ENCODE measurements at places on chromosomes 5 and 9.
A peak's percentile ranks its signal among the peaks of the same experiment; 100 is the strongest.

DNA sequence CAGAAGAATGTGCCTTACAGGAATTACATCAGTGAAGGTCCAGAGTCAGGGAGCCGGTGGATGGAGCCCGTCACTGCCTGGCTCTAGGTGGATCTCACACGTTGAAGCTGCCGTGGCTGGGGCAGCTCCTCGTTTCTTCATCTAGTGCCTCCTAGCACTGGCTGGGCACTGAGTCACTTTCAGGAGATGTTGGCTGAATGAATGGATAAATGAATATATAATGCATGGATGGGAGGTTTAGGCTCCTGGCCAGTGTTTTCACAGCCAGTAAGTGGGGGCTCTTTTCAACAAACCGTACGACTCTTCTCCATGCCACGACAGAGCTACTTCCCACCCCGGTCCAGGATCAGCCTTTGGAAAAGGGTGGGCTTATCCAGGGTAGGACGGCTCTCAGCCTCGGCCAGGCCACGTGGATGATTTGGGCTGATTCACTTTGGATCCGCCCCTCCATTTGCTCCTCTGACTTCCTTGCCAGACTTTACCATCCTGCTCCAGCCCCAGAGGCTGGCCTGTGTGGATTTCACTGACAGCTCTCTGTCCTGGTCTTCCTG is 1.3 kb upstream of the SH3PXD2B start:
- no peak overlapping the region for H3K4me3 ChIP-seq
- H3K4me1 ChIP-seq: peaks cover 17% of the 10 kb centered on the region
- no peak for DNase-seq

GRCh38 chr9:130997925-130998596 is 10.9 kb upstream of the LAMC3 start:
- peaks cover 18% of the 10 kb centered on the region for H3K4me1 ChIP-seq
- DNase-seq: peak; percentile 49

GRCh38 chr9:133558191-133559126 is 24.0 kb downstream of the ADAMTSL2 start:
- peak; percentile 75 for DNase-seq
- H3K4me3 ChIP-seq: no peak overlapping the region
- no peaks in the 10 kb centered on the region for H3K27me3 ChIP-seq
- no peak overlapping the region for H3K27ac ChIP-seq

DNA sequence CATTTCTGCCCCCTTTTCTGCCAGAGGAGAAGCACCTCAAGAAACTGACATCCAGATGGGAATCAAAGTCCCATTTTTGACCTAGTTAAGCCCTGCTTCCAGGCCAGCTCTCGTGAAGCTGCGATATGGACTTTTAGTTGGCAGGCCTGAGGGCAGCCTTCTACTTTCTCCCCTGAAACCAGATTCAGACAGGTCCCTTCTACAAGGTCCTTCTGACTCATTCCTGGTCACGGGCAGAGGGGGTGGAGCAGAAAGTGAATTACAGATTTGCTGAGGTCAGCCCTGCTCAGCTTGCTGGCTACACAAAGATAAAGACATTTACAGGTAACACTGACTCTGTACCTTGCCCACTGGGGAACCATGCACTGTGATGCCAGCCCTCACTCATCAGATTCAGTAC is 52.8 kb upstream of the TUT7 start:
- H3K36me3 ChIP-seq: no peaks in the 10 kb centered on the region
- H3K4me3 ChIP-seq: no peak overlapping the region
- no peaks in the 10 kb centered on the region for H3K27me3 ChIP-seq
- DNase-seq: no peak
- no peaks in the 10 kb centered on the region for H3K4me1 ChIP-seq

DNA sequence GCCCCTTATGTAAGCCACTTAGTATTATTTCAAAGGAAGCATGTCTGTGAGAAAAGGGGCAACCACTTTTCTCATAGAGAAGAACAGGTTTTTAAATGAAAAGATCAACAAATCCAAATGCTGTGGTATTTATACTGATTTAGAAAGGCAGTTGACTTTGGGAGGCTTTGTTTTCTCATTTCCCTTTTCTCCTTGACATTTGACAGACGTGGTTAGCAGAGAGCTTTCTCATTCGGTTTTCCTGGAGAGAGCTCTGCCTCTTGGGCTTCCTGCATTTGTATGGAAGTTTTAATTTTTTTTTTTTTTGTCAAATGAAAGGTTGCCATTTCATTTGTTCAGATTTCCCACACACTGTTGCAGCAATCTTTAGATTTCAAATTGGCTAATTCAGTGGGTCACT is 62.5 kb downstream of the EXOSC2 start:
- H3K36me3 ChIP-seq: no peaks in the 10 kb centered on the region
- H3K27ac ChIP-seq: no peak overlapping the region
- peak overlapping the region; percentile 56 for H3K4me3 ChIP-seq
- DNase-seq: no peak
- H3K4me1 ChIP-seq: peaks cover 19% of the 10 kb centered on the region
- H3K27me3 ChIP-seq: no peaks in the 10 kb centered on the region

DNA sequence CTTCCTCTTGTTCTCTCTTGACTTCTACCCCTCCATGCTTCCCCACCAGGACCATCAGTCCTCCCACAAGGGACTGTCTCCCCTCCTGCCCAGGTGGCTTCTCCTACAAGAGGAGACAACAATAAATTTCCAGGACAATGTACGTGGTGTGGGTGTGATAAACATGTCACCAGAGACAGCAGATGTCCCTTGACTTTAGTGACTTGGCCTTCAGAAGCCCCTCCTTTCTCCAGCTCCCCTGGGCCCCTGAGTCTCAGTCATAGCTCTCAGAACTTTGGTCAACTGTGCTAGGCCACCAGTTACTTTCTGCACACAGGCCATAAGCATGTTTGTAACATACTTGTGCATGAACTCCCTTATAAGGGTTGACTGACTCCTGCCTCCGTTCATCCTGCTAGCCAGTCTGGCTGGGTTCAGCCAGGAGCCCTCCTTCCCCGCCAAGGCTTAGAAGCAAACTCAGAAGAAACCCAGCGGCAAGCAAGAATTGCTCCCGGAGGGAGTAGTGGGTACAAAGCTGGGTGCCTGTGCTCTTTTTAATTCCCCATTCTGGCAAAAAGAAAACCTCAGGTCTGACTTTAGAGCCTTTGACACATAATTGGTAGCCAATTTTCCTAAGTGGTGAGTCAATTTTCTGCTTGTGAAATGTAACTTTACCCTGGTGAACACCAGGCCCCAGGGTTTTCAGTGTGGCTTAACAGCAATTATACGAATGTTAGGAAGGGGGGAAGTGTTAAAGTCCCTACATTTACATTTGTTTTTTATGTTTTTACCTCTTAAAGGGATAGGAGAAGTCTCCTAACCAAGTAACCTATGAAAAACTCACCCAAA is 49.2 kb downstream of the EBF1 start:
- peak; percentile 33 for DNase-seq
- peaks cover 19% of the 10 kb centered on the region for H3K4me1 ChIP-seq
- H3K4me3 ChIP-seq: peak overlapping the region; percentile 17
- no peak overlapping the region for H3K27ac ChIP-seq
- H3K36me3 ChIP-seq: no peaks in the 10 kb centered on the region

DNA sequence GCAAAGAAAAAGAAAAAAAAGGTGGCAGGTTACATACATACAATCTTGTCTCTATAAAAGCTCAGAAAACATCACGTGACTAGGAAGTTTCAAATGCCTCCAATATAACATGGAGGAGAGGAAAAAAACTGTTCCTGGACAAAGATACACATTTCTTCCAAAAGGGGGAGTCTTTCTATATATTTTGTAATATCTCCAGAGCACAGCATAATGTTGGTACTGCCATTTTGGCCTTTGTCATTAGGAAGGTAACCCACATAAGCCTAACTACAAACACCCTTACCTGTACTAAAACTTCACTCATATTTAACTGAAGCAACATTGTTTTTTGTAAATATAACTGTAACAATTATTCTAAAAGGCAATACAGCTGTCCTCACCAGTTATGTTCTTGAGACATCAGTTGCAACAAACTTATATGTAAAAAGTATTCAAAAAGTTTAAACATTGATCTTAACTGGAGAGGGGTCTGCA is 1.2 kb upstream of the BTF3 start:
- H3K27ac ChIP-seq: no peak overlapping the region
- DNase-seq: peak; percentile 40
- H3K4me3 ChIP-seq: no peak overlapping the region
- H3K4me1 ChIP-seq: peaks cover 12% of the 10 kb centered on the region

DNA sequence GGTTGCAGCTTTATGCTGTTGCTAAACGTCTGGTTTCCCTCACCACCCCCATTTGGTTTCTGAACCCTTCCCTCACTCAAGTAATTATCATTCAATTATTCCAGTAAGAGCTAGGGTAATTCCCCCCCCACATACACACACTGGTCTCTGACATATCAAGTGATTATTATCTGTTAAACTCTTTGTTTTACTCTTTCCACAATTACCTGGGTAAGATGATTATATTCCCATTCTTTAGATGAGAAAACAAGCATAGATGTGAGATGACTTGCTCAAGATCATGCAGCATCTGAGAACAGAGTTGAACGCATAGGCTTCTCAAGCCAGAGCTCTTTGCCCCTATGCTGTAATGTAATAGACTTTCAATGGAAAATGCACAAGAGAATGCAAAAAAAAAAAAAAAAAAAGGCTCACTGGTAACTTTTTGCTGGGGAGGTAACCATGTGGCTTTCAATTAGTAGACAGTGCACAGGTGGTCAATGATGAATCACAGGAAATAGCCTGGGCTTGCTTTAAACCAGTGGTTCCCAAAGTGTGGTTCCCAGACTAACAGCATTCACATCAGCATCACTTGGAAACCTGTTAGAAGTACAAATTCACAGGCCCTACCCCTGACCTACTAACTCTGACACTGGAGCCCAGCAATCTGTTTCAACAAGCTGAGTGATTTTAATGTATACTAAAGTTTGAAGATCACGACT is 87.6 kb downstream of the PIK3R1 start:
- no peak overlapping the region for H3K4me3 ChIP-seq
- DNase-seq: no peak

- H3K27me3 ChIP-seq: no peaks in the 10 kb centered on the region
- no peak overlapping the region for H3K27ac ChIP-seq
Observed at GRCh38 chr5:92942762-92943161, 638.3 kb downstream of the NR2F1-AS1 start.

GRCh38 chr5:96876292-96876850 is at the start of gene ERAP2:
Gene ERAP2, plus strand, starts transcription at chr5:96876500. Its CDS starts 3,186 bp downstream, at chr5:96879686.
- peak within 1 kb of the TSS; percentile 86 for H3K4me3 ChIP-seq
- peaks cover 18% of the 10 kb centered on the region for H3K4me1 ChIP-seq
- DNase-seq: peak; percentile 84

DNA sequence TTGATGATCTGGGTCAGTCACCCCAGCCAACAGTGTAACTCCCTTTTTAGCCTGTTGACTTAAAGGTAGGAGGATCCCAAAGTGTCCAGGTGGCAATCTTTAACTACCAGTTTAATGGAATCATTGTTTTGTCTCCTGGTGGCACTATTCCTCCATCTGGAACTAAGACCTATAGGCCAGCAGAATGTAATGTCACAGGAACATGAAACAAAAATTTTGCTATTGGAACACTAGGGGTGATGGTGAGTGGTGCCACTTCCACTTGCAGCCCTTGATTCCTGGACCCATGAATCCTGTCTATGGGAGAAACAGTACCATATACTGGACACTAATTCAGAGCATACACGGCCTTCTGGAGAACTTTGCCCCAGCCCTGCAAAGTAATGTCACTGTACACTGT is 219.5 kb upstream of the RASA1 start:
- H3K4me3 ChIP-seq: no peak overlapping the region
- H3K4me1 ChIP-seq: no peaks in the 10 kb centered on the region
- DNase-seq: no peak
- no peak overlapping the region for H3K27ac ChIP-seq
- H3K27me3 ChIP-seq: no peaks in the 10 kb centered on the region
- no peaks in the 10 kb centered on the region for H3K36me3 ChIP-seq
